ENCODE measurements at places on chromosomes 7 and 10.

DNA sequence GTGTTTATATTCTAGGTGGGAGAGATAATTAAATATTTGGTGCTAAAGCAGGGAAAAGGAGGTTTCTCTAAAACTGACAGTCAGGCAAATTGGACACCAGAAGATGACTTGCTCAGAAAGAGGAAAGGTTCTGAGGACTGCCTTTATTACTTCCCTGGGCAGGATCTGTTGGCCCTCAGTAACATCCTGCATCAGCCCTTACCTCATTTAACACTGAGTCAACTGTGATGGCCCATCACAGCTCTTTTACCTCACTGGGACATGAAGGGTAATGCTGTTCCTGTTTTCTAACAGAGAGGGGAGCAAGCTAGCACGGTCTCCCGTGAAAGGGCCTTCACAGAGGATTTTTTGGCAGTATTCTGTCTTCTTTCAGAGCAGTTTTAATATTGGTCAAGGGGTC lies 12.0 kb downstream of the PPP1R17 start:
- DNase-seq, result no peak

DNA sequence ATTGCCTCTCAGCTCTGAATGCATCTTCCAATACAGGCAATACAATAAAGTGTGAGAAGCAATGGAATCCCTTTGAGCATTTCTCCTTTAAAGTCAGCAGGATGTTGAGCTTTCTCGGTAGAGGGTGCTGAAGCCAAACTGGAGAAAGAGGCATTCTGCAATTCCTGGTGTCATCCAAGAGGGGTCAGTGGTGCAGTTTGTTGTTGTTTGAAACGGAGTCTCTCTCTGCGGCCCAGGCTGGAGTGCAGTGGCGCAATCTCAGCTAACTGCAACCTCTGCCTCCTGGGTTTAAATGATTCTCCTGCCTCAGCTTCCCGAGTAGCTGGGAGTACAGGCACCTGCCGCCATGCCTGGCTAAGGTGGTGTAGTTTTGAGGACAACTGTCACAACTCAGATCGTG lies 486.5 kb downstream of the CALN1 start:
- DNase-seq, result no peak

GRCh38 chr10:97843281-97843671 lies 6.4 kb upstream of the GOLGA7B start:
- DNase-seq, result no peak

GRCh38 chr7:40922316-40922670 lies 780.6 kb downstream of the INHBA start:
- DNase-seq, result no peak

DNA sequence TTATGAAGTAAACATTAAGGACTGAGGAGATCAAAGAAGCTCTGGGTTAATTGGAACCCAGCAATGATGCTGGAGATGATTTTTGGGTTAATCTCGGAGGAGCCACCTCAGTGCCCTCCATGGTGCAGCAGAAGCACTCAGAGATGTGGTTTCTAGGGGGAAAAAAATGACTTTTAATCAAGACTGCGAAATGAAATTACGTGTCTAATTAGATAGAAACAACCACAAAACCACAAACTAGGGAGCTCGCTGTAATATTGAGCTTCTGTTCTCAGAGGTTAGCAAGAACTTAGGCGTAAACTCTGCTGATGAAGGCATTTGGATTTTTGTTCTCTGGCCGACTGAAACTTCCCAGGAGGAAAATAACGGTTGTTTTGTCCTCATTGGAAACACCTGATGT lies 319.0 kb downstream of the GRID1 start:
- DNase-seq, result peak; percentile 34

GRCh38 chr7:136857573-136857972 lies 10.9 kb upstream of the CHRM2 start:
- no peak for DNase-seq

- no peak for DNase-seq
Measured at GRCh38 chr7:91067242-91067641, 197.0 kb upstream of the FZD1 start.

- DNase-seq, result peak; percentile 81
Measured at GRCh38 chr10:24920907-24921881, 31.2 kb downstream of the PRTFDC1 start.

DNA sequence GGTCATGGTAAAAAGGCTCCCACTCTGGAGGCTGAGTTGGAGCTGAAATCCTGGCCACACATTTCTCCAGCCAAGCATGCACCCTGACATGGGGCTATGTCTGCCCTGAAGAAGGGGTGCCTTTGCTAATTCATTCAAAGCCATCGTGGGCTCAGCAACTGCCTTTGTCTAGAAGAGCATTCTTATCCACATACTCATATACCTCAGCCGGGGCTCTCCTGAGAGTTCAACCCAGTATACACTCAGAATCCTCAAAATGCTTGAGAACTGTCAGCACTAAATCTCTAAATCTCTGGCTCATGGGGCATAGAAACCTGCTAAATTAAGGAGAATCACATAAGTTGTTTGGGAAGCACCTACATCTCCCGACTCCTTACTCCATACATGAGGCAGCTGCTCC lies 89.3 kb downstream of the MRPL32 start:
- no peak for DNase-seq

Data from activated T-cell treated with anti-CD3 and anti-CD28 coated beads, Interleukin-2, amount 50 U/mL, for 48 hours (primary cell).